ENCODE measurements at places on chromosomes 4 and X.

- DNase-seq: no peak
Measured at GRCh38 chr4:21347142-21347541, 601.4 kb downstream of the KCNIP4 start.

- no peak for DNase-seq
Measured at GRCh38 chr4:6732441-6733357, 16.7 kb downstream of the BLOC1S4 start.

GRCh38 chrX:70174754-70175153 is 2.5 kb upstream of the DGAT2L6 start:
- DNase-seq: no peak

GRCh38 chr4:173448608-173449379 is 49.9 kb upstream of the SCRG1 start:
- no peak for DNase-seq

DNA sequence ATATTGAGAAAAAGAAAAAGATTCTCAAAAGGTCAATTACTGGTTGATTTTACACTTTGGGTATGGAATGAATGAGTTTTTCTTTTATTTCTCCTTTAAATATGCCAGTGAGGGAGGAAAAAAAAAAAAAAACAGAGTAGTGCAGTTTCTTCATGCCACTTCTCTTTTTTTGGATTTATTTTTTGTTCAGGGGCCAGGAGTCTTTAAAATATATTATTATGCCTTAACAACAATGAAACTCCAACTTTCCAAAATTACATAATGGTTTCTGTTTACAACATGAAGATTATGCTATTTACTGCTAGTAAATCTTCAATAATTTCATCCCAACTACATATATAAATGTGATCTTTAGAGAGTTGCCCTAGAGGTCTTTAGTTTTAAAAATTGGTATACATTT is 31.9 kb downstream of the DTHD1 start:
- no peak for DNase-seq

DNA sequence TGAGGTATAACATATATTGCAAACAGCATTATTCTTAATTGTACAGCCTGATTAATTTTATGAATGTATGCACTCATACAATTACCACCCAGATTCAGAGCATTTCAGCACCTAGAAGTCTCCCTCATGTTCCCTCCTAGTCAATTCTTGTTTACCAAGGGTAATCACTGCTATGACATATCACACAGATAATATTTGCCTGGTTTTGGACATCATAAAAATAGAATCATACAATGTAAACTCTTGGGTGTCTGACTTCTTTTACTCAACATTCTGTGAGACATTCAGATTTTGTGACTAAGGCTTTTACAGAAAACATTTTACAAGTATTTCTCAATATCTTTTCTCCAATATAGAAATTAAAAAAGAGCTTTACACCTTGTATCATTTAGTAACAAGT is 66.9 kb downstream of the PTPN13 start:
- no peak for DNase-seq

DNA sequence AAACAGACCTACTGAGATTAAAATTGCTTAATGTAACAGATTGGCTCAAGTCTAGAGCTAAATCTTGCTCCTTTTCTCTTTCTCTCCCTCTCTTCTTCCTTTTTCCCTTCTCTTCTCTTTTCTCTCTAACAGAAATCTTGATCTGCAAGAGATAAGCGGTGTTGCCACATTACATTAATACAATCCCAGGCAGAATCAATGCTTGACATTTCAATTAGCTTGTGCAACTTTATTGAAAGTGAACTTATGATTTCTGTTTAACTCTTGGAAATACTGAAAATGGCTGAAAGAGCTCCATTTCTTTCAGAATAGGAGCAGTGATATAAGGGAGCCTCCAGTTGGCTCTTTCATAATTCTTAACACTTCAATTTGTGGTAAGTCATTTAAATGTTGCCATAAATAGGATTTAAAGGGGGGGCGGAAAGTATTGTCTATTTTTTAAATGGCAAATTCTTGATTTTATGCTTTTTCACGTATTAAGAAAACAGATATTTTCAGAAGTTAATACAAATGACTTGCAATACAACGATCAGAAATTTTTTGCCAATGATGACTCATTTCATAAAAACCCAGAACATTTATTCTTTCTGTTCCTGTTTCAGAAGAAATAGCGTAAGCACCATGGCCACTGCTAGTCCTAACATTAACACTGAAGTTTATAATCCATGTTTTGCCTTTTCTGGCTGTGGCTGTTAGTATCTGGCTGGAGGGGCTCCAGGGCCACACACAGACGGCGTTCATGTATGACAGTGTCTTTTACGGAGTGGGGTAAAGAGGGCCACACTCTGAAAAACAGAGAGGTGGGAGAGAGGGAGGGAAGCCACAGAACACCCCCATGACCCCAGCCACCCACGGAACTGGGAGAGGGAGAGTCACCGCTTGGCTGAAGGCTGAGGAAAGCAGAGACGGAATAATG is 115.7 kb upstream of the FAT1 start:
- no peak for DNase-seq

GRCh38 chrX:109964390-109964789 is 38.5 kb upstream of the TMEM164 start:
- no peak for DNase-seq

DNA sequence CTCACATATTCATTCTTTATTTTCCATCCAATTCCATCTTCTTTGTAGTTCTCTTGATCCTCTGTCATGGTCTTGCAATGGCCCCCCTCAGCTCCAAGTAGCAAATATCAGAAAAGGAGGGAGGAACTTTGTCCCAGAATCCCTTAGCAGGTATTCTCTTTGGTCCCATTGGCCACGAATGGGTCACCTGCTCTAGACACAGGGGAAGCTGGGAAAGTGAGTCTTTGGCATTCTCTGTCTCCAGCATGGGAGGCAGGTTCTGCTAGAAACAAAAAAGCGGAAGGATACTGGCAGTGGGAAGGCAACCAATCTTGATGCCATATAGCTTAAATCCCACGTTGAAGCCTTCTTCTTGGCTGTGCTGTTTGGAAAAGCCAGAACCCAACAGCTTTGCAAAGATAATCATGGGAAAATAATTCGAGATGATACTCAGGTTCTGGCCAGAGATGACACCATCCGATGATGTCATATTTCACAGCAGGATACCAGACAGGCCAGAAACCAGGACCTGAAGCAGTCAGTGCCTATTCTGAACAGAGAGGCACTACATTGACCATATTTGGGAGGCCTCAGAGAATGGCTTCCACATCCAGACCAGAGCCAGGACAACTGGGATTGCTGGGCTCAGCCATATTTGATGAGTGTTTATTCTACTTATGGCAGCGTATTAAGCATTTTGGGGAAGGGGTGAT is 110.4 kb upstream of the ATXN3L start:
- DNase-seq: no peak

GRCh38 chr4:23114538-23114937 is 421.8 kb downstream of the GBA3 start:
- DNase-seq: no peak

GRCh38 chr4:107148904-107149303 is 112.8 kb upstream of the DKK2 start:
- DNase-seq: no peak

- DNase-seq: no peak
Measured at GRCh38 chr4:188780028-188780427, 640.8 kb downstream of the TRIML1 start.

- DNase-seq: no peak
Measured at GRCh38 chrX:103651151-103651773, 22.5 kb downstream of the TCEAL1 start.

Data from stimulated activated CD8-positive, alpha-beta memory T cell treated with anti-CD3 and anti-CD28 coated beads, Interleukin-2, amount 100 ng/mL, for 1 hour (primary cell).